ENCODE measurements at places on chromosomes 1 and 21. TPM values are rescaled to one million over a fixed set of nuclear protein-coding genes. Genes with fewer than 3 reads are reported as not detected.

The SNX7 gene
- total RNA-seq = 34.6 TPM

- H3K36me3 ChIP-seq = no peaks in the 10 kb centered on the region
- H3K4me3 ChIP-seq = no peak overlapping the region
- no peak for DNase-seq
- H3K27ac ChIP-seq = no peak overlapping the region
- no peaks in the 10 kb centered on the region for H3K27me3 ChIP-seq
- no peaks in the 10 kb centered on the region for H3K4me1 ChIP-seq
Measured at GRCh38 chr1:168982778-168983177, 123.7 kb upstream of the ATP1B1 start.

GRCh38 chr1:204493984-204494280, 673 bp downstream of the PIK3C2B start:
- H3K27ac ChIP-seq = peak overlapping the region; percentile 80
- peak overlapping the region; percentile 67 for H3K4me3 ChIP-seq
- H3K36me3 ChIP-seq = no peaks in the 10 kb centered on the region
- peaks cover 22% of the 10 kb centered on the region for H3K4me1 ChIP-seq

DNA sequence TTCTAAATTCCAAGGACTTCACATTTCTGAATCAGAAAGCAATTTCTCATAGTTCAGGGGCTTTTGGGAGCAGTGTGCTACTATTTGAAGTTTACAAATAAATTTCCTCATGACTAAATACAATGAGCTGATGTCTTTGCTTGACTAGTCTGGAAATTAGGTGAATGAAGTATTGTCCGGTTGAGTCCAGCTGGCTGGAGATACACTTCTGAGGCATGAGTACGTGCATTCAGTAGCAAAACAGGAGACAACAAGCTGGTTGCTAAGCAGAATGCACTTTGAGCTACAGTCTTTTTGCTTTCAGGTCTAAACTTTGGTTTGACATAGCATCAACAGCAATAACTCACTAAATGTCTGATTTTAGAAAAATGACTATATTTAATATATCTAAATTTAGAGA, 27.1 kb downstream of the ZNHIT6 start:
- peaks cover 3% of the 10 kb centered on the region for H3K36me3 ChIP-seq
- no peak overlapping the region for H3K27ac ChIP-seq
- peak; percentile 69 for DNase-seq
- H3K27me3 ChIP-seq = no peaks in the 10 kb centered on the region
- H3K4me3 ChIP-seq = no peak overlapping the region

GRCh38 chr1:203151362-203152157, 24.0 kb downstream of the ADORA1 start:
- H3K27me3 ChIP-seq = no peaks in the 10 kb centered on the region
- H3K4me3 ChIP-seq = no peak overlapping the region
- peak; percentile 91 for DNase-seq
- H3K4me1 ChIP-seq = peaks cover 14% of the 10 kb centered on the region
- H3K36me3 ChIP-seq = no peaks in the 10 kb centered on the region

The LCE2A gene
- not detected for total RNA-seq

The RNU1-3 gene
- total RNA-seq = 8,605 TPM
